ENCODE measurements at places on chromosomes 12 and 14.

- DNase-seq = no peak
Measured at GRCh38 chr12:128606538-128606937, 217.2 kb downstream of the SLC15A4 start.

DNA sequence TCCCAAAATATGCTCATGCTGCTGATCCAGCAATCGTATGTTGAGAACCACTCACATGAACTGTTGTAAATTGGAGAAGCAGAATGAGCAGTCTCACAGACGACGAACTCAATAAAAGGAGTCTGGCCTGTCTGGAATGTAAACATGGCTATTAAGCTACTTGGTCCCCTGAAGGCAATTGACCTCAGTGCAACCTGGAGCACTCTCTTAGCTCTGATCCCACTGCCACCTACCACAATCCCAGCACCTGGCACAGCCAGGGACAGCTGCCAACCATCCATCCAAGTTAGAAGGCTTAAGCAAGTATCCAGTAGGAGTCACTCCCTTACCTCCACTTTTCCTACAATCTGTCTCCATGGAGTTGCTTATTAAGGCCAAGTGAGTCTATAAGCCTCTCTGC lies 406.9 kb upstream of the CLEC14A start:
- no peak for DNase-seq

DNA sequence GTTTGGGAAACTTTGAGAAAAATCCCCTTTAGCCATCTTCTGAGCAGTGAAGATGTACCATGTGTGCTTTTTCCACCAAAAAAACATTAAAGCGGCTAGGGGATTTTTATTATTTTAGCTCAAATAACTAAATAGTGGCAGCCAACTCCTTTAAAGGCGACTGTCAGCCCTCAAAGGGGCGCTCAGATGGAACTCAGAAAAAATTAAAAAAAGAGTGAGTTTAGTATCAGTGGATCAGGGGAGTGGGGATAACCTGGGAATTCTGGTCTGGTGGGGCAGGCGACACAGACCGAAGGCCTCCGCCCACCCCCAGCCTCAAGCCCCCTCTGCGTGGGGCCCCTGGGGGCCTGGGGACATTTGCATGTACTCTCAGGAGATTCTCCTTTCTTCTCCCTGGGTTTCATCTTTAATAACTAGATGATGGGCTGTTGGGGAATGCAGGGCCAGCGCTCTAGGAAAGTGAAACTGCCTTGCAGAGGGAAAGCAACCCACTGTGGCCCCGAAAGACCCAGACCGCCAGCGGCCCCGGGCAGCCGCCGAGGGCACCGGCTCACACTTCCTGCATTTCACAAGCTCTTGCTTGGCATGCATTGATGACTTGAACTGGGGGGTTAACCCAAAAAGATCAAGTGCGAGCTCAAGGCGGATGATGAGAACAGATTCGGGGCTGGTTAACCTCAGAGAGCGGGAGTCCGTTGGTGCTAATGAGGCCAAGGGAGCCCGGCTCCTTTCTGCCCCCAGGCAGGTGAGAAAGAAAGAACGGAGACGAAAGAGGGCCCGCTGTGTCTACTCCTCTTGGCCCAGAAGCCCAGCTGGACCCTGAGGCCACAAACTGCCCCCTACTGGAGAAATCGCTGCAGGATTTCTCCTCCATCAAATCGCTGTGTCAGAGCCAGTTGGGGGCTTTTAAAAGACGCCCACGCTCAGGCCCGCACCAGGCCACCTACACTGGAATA lies 7.3 kb upstream of the BATF start:
- DNase-seq = peak; percentile 75

GRCh38 chr14:77812028-77812427 lies 12.1 kb downstream of the ADCK1 start:
- DNase-seq = no peak

GRCh38 chr12:107317751-107318555 lies 224.6 kb upstream of the CRY1 start:
- peak; percentile 78 for DNase-seq

DNA sequence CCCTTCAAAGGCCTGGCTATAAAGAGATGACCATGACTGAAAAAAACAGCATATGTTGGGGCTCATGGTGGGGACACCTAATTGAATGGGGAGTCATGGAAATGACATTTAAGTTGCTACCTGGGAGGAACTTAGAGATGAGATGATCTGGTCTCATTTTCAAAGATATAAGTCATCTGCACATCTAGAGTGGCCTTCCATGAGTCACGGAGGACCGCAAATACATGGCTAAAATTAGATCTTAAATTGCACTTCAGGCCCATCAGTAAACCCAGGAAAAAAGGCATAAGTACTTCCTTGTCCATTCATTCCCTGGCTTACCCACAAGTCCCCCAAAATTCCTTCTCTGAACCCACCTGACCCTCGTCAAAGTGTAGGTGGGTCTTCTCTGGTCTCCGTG lies 53.4 kb downstream of the SPTB start:
- no peak for DNase-seq

DNA sequence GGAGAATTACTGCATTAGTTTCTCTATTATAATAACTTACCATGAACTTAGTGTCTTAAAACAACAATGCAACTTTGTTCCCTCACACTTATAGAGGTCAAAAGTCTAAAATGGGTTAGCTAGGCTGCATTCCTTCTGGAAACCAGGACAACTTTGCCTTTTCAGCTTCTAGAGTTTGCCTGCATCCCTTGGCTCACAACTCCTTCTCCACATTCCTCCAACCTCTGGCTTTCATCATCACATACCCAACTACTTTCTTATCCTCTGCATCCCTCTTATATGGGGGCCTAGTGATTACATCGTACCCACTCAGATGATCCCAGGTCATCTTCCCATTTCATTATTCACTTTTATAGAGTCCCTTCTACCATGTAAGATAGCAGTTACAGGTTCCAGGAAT lies 251.1 kb downstream of the C12orf50 start:
- DNase-seq = no peak

- no peak for DNase-seq
Measured at GRCh38 chr12:2811801-2812200, 667 bp upstream of the ITFG2 start.

GRCh38 chr12:60269611-60270269 lies 673.9 kb downstream of the SLC16A7 start:
- DNase-seq = no peak

GRCh38 chr12:108592033-108592909 lies 5.6 kb downstream of the TMEM119 start:
- DNase-seq = no peak

DNA sequence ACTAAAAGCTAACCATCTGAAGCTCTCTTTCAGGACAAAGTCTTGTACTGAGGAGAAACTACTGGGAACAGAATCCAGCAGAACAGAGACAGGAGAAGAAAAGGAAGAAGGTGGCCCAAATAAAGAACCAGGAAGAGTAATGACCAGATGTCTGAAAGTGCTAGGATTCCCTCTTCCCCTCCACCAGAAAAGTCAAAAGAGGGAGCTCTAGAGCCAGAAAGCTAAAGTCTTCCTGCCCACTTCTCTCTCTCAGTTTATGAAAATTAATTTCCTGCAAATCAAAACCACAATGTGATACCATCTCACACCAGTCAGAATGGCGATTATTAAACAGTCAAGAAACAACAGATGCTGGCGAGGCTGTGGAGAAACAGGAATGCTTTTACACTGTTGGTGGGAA lies 47.2 kb downstream of the SPPL3 start:
- no peak for DNase-seq

GRCh38 chr14:100982762-100983161 lies 79.2 kb upstream of the RTL1 start:
- DNase-seq = no peak

DNA sequence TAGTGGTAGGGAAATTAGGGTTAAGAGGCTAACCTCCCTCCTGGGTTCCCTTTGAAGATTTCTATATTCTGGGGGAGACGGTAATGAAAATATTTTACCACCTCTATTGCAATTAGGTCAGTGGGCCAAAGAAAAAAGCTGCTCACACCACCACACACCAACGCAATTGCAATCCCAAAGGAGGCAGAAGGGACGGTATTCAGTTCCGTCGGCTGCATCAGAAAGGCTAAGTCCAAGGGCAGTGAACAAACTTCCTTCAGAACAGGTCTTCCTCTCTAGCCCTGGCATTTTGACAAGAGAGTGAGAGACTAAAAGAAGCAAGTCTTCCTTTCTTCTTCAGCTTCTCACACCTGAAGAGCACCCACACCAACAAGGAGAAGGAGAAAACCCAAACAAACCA lies 51.2 kb downstream of the OTX2 start:
- DNase-seq = no peak

DNA sequence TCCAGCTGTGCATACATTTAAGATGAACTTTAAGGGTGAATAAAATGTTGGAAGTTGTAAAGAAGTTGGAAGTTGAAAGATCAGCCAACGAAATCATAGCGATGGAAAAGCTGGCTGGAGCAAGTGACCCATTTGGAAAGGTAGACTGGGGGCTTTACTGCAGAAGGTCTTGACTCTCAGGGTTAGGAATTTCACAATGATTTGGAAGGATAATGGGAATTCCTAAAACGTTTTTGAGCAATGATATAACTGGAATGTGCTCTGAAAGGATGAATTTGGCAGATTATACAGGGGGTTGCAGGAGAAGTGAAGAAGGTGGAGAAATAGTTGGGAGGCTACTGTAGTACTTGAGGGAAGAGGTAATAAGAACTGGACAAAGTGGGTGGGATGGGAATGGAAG lies 27.4 kb downstream of the EMP1 start:
- DNase-seq = no peak

DNA sequence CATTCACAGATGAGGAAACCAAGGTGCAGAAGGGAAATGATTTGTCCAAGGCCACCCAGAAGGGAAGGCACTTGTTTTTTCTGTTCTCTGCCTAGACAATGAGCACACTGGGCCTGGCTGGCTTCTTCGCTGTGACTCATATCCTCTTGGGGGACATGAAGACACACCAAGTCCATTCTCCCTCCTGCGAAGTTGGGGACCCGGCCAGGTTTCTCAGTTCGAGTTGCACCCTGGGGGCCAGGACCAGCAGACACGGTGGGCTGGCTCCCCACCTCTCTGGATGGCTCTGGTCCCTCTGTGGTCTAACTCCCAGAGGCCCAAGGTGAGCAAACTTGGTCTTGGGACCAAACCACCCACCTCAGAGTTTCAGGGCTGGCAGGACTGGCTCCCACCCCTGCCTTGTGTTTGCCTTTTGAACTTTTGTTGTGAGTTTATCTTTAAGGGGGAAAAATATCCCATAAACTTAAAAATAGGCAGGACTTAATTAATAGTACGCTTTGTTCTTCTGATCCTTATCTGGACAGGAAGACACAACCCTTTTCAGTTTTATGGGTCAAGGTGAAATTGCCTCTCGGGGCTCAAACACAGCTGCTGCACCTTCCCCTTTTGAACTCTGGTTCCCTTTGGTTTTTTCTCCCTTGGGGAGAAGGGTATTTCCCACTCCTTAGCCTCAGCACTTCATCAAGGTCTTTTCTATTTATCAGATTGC lies 9.0 kb upstream of the MLEC start:
- DNase-seq = no peak

- DNase-seq = no peak
Measured at GRCh38 chr12:5685935-5686334, 254.0 kb downstream of the NTF3 start.

DNA sequence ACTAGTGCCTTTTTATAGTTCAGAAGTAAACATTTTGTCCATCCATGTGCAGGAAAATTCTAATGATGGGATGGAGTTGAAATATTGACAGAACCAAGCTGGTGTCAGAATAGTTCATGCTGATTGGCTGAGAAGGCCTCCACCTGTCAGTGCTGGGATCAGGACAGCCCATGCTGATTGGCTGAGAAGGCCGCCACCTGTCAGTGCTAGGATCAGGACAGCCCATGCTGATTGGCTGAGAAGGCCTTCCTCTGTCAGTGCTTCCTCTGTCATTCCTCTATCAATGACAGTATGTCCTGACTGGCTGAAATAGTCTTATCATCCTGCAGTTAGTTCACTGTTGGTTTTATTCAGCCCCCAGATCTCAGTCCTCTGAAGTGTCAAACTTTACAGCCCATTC lies 95.7 kb downstream of the PPP2R5C start:
- no peak for DNase-seq

GRCh38 chr12:70576341-70577282 lies 60.6 kb downstream of the PTPRB start:
- DNase-seq = no peak

DNA sequence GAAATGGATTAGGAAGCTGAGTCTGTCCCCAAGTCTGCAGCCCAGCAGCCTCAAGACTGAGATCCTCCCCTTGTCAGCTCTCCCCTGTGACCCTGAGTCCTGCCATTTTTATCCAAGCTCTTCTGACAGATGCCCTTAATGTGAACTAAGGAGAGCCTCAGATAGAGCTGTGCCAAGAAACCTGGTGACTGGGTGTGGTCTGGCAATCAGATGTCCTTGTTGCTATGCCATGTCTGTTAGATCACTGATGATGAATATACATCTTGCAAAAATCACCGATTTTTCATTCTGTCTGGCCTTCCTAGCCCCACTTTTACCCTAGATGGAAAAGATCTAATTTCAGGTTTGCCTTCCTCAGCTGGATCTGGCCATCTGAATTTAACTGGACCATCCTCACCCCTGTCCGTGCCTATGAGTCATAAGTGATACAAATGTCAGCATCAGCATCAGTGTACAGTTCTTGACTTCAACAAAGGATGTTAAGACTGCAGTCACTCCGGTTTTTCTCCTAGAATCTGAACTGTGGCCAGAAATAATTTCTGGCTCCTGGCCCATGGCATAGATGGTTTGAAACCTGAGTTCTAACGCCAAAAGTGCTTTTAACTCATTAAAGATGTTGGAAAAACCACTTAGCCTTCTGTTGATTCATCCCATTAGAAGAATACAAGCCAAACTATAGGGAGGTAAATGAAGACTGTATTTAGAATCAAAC lies 61.2 kb upstream of the GRIP1 start:
- no peak for DNase-seq

DNA sequence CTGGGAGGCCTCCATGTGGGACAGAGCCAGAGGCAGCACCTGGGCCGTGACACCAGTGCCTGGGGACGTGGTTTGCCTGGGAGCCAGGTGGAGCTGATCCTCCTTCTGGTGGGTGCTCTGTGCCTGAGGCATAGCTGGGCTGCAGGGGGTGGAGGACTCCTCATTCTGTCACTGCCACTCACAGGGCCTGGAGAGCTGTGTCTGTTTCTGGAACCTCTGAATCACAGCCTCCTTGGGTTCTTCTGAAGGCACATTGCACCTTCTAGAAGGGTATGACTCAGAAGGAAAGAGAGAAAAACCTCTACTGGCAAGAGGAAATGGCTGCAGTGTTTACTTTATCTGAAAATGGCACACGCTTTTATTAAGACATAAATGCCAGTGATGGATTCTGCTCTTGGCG lies 659.8 kb downstream of the VRK1 start:
- peak; percentile 45 for DNase-seq

- no peak for DNase-seq
Measured at GRCh38 chr12:60271816-60272215, 676.0 kb downstream of the SLC16A7 start.

GRCh38 chr14:58677996-58678395 lies 40.2 kb downstream of the DACT1 start:
- no peak for DNase-seq

DNA sequence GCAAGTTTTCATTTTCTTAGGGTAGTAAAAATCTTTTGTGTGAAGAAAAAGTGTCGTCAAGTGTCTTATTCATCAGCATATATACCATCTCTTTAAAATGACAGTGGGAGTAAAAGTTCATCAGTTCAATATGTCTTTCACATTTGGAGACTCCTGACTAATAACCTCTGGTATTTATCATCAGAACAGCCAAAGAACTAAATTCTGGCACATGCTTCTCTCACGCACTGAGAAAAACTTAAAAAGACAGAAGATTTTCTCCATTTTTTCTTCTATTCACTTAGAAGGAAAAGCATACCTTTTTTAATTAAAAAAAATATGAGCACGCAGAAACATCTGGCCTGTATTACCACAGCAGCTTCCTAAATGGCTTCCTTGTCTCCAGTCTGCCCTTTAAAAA lies 265.7 kb downstream of the AKAP6 start:
- DNase-seq = no peak

GRCh38 chr12:68261896-68262295 lies 8.5 kb upstream of the IL22 start:
- no peak for DNase-seq

All from CD4-positive, alpha-beta T cell (primary cell).